ENCODE measurements at places on chromosomes 16 and 17.

DNA sequence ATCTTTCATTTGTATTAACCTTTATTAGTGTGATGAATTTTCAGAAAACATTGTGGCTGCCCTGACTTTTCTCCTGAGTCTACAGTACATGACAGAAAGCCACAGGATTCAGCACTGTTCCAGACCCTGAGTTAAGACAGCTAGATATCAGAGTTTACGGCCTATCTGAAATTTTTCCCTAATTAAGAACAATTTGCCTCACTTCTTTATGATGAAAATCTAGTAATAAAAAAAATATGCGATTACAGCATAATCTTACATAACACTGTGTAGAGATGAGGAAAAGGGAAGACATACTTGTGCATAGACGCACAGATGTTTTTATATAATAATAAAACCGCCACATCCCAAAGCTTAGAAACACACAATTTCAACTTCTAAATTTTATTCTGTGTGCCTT lies 7.3 kb downstream of the SPOP start:
- DNase-seq: no peak

GRCh38 chr17:40338941-40339649 lies 25.4 kb downstream of the GJD3 start:
- DNase-seq: no peak

- DNase-seq: no peak
These were observed 7.6 kb downstream of the CAMKK1 start for GRCh38 chr17:3885271-3885670.

GRCh38 chr16:89006036-89006752 lies 29.2 kb upstream of the CBFA2T3 start:
- no peak for DNase-seq

DNA sequence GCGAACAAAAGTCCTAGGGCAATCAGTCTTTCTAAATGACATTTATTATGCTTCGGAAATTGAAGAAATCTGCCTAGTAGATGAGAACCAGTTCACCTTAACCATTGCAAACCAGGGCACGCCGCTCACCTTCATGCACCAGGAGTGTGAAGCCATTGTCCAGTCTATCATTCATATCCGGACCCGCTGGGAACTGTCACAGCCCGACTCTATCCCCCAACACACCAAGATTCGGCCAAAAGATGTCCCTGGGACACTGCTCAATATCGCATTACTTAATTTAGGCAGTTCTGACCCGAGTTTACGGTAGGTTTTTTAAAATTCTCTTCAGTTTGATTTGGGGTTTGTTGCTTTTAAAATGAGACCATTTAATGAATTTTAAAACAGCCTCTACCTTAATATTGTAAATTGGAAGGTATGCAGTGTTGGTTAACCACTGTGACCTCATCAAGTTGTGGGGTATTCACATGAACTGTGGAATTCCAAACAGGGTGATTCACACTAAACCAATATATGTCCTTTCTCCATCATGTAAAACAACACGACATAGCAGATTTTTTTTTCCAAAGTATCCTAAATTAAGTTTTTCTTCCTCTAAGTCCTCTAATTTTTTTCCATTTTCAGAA lies 6.2 kb upstream of the EVI2A start:
- no peak for DNase-seq

GRCh38 chr17:76528156-76528527 lies 9.4 kb downstream of the CYGB start:
- no peak for DNase-seq

- no peak for DNase-seq
These were observed 18.1 kb upstream of the RHBDF2 start for GRCh38 chr17:76519048-76519966.

DNA sequence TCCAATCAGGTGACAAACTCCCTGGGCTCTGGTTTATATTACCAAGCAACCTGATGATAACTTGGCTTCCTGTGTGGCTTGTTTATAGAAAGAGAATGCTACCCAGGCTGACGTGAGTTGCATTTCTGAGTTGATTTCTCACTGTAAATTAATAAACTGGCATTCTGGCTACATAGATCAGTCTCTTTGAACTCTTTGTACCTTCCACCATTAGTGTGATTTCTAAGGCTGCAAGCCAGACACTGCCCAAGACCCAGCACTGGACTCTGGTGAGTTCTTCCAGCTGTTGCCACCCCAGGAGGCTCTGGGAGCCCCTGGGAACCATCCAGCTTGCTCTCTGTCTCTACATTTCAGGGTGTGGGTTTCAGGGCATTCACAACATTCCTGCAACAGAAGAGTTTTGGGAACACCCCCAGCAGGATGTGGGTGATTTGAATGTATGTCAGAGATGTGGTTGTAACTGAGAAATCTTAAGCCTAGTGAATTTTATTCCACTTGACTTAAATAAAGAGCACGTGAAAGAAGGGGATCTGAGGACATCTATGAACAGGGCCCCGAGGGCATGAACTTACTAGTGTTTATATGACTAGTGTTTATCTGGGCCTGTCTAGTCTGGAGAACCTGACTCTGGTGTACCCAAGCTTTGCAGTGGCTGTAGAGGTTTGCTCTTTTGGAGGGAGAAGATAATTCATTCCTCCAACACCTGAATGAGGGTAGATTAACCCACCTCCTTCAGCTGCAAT lies 30.3 kb upstream of the LRRC37A start:
- DNase-seq: no peak

GRCh38 chr16:27859020-27859419 lies 204.5 kb downstream of the GSG1L start:
- DNase-seq: no peak

GRCh38 chr17:40561871-40562611 lies 3.2 kb downstream of the CCR7 start:
- DNase-seq: no peak

GRCh38 chr17:76972046-76972641 lies 103.9 kb downstream of the MGAT5B start:
- no peak for DNase-seq

DNA sequence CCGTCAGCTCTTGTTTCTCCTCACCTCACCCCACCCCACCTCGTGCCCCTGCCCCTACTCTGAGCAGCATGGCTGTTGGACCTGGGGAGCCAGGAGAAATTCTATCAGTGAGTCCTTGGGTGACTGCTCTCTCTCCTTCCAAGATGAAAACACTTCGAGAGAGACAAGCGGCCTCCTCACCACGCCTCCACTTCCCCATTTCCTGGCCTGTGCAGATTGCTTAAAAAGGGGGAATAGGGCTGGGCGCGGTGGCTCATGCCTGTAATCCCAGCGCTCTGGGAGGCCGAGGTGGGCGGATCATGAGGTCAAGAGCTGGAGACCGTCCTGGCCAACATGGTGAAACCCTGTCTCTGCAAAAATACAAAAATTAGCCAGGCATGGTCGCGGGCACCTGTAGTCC lies 9.5 kb downstream of the DLX4 start:
- no peak for DNase-seq

GRCh38 chr17:78805301-78805700 lies 23.2 kb upstream of the CYTH1 start:
- DNase-seq: no peak

DNA sequence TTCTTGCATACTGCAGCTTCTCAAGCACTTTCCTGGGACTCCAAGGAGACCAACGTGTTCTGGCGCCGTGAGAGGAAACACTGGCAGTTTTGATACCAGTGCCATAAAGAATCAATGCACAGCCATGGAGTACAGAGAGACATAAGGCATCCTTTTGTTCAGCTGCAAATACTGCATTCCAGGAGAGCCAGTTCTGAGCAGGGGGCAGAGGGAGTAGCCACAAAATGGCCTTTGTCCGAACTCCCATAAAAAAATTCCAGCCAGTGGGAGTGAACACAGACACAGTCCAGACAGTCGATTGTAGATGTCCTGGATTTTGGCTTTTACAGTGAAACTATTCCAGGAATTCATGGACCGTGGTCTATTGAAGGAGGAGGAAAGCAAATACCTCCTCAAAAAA lies 36.2 kb upstream of the TEKT3 start:
- no peak for DNase-seq

GRCh38 chr17:62707425-62707739 lies 79.9 kb downstream of the MRC2 start:
- DNase-seq: no peak

GRCh38 chr16:87135246-87136030 lies 181.8 kb downstream of the C16orf95 start:
- DNase-seq: no peak

DNA sequence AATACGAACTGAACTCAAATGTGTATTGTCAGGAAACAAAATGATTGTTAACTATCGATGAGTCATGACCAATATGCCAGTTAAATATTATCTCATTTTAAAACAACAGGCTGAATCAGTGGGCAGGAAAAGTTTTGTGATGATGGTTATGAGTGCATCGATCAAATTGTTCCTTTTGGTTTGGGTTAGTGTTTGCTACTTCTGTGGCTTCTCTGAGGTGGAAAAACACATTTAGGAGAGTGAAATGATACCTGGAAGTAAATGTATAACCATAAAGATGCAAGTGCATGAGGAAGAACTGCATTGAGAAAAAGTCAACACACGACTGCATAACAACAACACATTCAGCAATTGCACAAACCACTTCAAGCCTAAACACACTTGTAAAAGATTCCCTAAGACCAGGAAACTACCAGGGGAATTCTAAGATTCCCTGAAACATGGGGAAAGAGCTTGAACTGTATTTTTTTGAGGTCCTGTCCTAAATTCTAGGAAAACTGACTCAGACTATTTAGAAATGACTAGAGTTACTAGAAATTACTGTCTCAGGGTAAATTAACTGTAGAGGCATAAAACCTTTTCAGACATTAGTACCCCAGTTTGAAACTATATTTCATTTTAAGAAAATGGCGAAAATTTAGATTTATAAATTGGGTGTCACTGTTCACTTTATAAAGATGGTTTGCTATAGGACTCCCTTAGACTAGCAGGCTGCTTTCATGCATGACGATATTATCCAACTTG lies 44.8 kb downstream of the CDYL2 start:
- no peak for DNase-seq

- peak; percentile 55 for DNase-seq
These were observed 2.9 kb upstream of the SCIMP start for GRCh38 chr17:5237541-5238016.

DNA sequence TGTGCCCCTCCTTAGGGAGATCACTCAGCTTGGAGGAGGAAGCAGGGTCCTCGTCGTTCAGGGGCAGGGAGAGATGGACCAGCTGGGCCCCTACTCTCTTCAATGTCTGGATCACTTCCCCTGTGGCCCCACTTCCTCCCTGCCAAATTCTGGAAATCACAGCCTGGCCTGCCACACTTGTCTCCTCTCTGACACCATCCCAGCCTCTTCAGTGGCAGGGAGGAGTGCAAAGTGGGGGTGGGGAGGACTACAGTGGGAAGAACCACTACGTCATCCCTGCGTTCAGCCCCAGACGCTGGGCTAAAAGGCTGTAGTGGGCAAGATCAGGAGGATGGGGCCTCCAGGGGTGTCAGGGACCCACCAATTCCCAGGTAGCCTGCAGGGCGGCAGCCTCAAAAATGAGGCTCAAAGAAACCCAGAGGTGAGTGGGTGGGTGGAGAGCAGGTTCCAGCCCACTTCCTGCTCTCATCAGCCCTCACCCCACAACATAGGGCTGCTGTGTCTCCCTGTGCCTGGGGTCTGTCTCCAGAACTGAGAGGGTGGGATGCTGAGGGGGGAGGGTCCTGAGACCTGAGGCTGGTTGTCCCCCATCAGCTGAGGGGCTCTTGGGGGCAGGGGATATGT lies 25.0 kb upstream of the TAC4 start:
- no peak for DNase-seq

- DNase-seq: no peak
These were observed 354.6 kb upstream of the CDH11 start for GRCh38 chr16:65476448-65476955.

All from 8988T (cell line).